GM04503 (cell line): ENCODE measurements at places on chromosomes 4 and X.

DNA sequence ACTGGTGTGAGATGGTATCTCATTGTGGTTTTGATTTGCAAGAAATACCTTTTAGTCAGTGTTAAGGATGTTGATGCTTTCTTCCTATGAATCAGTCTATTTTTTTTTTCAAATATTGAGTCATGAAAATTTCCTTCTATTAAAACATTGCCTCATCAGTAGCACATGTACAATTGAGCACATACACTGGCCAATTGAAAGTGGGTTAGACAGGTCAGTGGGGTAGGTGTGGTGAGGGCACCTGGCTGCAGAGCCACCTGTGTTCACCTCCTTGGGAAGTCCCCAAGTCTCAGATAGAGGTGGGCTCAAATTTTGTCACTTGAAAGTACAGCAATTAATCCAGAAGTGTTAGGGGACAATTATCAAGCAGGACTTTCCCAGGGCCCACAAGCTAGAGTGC lies 243.7 kb downstream of the SPRY1 start:
- DNase-seq = no peak

DNA sequence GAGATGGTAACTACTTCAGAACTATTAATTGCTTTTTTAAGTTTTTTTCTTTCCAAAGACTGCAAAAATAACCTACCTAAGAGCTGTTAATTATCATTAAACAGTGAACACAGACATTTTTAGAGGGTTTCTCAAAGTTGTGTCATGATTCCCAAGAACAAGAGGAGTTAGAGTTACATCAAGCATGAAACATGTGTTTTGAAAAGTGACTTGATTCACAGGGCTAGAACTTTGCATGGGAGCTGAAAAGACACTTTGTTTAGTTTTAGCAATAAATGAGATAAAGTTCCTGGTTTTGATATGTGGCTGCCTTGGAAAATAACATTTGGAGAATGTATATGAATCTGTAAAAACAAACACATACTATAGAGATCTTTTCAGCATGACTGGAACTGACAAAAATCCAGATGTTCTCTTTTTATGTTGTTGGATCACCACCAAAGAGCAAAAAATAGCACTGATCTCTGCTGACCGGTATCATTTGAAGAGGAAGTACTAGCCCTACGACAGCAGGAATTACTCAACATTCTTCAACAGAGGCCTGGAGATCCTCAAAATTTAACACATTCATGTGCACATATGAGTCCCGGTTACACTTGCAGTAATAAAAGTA lies 173.0 kb upstream of the PCDH18 start:
- DNase-seq = peak; percentile 65

DNA sequence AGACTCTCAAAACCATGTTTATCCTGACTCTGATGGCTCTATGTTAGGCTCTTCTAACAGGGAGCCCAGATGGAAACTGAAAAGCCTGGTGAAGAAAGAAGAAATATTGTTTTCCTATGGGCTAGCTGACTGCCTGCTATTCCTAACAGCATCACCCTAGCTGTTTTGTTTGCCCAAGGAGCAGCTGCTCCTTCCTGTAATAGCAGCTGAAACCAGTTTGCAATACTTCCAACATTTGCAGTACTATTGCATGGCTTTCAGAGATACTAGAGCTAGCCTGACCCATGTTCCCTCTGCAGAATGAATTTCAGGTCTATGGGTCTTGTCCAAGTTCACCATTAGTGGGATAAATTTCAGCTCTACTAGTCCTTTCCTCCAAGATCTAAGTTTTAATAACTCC lies 495.2 kb downstream of the INPP4B start:
- no peak for DNase-seq

DNA sequence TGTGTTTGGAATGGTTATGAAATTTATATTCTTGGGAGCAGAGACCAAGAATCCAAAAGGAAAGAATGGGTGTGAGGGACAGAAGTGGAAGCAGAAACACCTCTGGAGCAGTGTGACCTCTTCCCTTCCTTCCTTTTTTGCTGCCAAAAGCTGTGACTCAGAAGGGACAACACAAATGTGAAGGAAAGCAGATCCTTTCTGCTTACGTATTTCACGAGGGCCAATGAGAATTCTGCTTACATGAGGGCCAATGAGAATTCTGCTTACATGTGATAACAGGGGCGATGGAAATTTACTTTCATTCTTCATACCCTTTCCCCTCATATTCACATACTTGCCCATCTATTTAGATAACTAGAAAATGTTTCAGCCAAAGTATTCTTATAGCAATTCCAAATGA lies 404.6 kb downstream of the PRDM5 start:
- DNase-seq = peak; percentile 31

DNA sequence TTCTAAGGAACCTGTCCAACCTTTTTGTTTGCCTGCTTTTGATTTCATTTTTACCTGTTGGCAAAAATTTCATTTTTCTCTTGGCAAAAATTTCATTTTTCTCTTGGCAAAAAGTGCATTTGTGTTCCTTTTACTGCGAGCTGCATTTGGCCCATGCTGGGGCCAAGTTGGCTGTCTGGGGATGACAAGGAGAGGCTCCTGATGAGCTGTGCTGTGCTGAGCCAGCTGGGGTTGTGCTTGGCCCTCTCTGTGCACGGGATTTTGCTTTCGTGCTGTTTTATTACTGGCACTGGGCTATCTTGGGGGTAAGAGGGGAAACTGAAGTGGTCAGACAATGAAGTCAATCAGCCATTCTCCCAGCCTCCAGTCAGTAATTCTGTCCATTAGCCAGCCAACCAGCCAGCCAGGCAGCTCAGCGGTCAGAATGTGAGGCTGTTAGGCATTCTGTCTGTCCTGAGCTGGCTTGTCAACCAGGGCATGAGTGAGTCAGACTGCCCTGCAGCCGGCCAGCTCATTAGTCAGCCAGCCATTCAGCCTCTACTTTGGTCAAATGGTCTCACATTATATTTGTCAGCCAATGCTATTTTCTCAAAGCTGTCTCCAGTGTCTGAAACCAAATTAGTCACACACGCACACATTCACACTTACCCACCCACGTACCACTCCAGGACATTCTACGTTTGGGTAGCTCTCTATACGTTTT lies 56.9 kb upstream of the PRPS1 start:
- DNase-seq = peak; percentile 77

DNA sequence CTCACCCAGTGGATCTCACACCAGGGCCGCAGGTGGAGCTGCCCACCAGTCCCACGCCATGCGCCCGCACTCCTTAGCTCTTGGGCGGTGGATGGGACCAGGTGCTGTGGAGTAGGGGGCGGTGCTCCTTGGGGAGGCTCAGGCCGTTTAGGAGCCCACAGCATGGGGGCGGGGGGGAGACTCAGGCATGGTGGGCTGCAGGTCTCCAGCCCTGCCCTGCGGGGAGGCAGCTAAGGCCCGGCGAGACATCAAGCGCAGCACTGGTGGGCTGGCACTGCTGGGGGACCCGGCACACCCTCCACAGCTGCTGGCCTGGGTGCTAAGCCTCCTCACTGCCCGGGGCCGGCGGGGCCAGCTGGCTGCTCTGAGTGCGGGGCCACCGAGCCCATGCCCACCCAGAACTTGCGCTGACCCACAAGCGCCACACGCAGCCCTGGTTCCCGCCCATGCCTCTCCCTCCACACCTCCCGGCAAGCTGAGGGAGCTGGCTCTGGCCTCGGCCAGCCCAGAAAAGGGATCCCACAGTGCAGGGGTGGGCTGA lies 312.9 kb upstream of the GIMD1 start:
- DNase-seq = no peak

GRCh38 chr4:89283226-89284009 lies 24.2 kb downstream of the GPRIN3 start:
- no peak for DNase-seq

GRCh38 chr4:77169481-77169880 lies 12.5 kb downstream of the CCNG2 start:
- DNase-seq = no peak

DNA sequence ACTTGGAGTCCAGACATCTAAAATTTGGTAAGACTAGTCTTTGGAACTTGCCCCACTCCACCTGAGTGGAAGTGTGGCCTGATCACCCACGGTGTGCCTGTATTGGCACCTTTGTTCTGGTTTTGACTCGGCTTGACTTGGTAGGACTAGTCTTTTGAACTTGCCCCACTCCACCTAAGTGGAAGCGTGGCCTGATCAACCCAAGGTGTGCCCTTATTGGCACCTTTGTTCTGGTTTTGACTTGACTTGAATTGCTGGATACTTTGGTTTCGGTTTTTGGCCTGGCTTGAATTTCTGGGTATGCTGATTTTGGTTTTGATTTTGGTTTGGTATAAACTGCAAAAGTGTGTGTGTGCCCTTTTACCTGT lies 44.7 kb upstream of the UGT2B7 start:
- DNase-seq = no peak

- DNase-seq = no peak
These were observed 426.7 kb upstream of the ARX start for GRCh38 chrX:25442499-25442898.

DNA sequence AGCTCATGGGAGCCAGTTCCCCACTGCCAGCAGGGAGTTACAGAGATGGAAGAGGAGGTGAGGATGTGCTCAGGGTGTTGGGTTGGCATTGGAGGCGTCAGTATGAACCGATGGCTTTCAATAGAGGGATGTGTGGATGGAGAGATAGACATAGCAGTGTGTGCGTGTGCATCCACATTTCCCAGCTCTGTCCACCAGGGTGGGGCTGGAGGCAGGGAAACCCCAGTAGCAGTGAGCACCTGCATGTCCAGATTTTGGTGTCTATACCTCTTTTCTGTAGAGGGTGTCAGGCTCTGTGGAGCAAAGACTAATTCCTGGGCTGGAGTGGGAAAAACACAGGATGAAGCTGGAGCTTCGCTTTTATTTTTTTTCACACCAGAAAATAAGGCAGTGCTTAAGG lies 37.2 kb upstream of the HGFAC start:
- no peak for DNase-seq

GRCh38 chr4:1522606-1523005 lies 116.4 kb upstream of the NKX1-1 start:
- no peak for DNase-seq

DNA sequence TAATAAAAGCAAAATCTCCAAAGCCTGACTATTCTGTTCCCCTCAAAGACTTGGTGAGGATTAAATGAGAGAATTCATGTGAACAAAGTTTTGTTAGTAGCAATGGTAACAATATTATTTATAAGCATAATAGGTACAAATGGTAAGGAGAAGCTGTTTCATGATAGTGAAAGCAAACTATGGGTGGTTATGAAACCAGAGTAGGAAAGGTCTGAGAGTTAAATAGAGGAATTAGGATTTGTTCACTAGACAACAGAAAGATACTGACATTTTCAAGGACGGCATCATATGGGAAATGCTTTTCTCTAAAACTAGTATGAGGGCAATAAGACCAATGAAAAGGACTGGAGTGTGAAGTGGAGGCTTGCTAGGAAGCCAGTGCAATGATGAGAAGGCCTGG lies 128.6 kb upstream of the FTHL17 start:
- no peak for DNase-seq

DNA sequence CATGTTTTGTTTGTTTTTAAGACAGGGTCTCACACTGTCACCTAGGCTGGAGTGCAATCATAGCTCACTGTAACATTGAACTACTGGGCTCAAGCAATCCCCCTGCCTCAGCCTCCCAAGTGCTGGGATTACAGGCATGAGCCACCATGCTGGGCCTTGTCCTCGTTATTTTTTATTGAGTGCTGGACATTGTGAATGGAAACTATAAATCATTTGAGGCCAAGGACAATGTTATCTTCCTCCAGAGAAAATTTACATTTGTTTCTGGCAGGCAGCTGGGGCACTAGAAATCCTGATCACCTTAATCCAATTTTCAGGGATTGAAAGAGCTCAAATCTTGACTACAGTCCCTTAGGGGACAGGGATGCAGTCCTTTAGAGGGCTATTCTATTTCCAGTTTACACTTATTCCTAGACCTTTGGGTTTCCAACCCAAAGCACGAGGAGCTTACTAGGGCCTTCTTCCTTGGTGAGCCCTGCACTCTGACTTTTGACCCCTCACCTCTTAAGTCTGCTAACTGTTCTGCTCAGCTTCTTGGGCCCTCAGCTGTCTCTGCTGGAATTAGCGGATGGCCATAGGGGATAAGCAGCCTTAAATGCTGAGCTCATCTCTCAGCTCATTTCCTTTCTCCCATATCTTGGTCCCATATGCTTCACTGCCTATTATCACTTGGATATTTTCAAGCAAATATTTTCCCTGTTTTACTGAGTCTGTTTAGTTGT lies 23.0 kb upstream of the PDZD4 start:
- no peak for DNase-seq

DNA sequence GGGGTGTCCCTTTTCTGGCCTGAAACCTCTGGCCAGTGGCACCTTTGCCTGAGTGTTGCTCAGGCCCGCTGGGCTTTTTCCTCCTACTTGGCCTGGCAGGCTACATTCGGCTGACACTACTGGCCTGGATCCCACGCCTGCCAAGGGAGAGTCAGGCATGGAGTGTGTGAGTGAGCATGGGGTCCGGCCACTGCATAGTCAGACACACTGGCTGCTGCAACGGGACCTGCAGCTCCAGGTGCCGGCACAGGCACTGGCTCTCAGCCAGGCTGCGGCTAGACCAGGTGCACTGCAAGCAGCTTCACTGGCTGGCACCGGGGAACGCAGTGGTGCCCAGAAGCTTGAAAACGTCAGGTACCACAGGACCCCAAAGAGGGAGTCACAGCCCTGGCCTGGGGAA lies 434.9 kb downstream of the ARHGAP24 start:
- DNase-seq = no peak

DNA sequence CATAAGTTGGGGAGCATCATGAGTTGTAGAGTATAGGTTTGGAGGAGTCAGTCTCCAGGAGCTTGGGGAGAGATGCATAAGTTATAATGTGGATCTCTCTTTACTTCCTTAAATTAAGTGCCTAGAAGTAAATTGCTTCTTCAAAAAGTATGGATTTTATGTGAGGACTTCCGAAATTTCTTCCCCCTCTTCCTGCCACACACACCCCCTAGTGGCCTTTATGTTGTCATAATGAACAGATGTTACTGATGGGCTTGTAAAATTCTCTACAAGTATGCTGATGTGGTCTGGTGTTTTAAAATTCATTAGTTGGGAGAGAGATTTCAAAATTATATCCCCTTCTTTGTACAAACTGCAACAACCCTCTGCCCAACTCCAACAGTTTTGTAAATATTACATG lies 2.3 kb upstream of the METTL14 start:
- DNase-seq = no peak

- no peak for DNase-seq
These were observed 276.1 kb downstream of the CFAP299 start for GRCh38 chr4:80611678-80611979.

- no peak for DNase-seq
These were observed 7.8 kb upstream of the CLOCK start for GRCh38 chr4:55554453-55555030.

- DNase-seq = no peak
These were observed 16.7 kb upstream of the LHFPL1 start for GRCh38 chrX:112696481-112696880.

GRCh38 chr4:5982156-5982973 lies 35.9 kb downstream of the C4orf50 start:
- DNase-seq = no peak
